Dermis lymphatic vessel endothelial cell (primary cell): ENCODE measurements at places on chromosomes 3 and 15. TPM values are rescaled to one million over a fixed set of nuclear protein-coding genes. Genes with fewer than 3 reads are reported as not detected.

Gene ATP13A4
- total RNA-seq = under 0.01 and 0.09 TPM in 2 replicates

Gene C15orf39
- 4.1 and 8.0 TPM in 2 replicates for total RNA-seq

Gene PRSS50
- not detected in 2 replicates for total RNA-seq

Gene LIPC
- 0.33 and 1.1 TPM in 2 replicates for total RNA-seq

Gene BBX
- 33.4 and 47.6 TPM in 2 replicates for total RNA-seq

Gene NEIL1
- 11.9 and 12.5 TPM in 2 replicates for total RNA-seq

Gene DUOX1
- total RNA-seq = not detected in 2 replicates

Gene POTEB2
- total RNA-seq = not detected in 2 replicates

Gene STAC
- 0.22 and 0.52 TPM in 2 replicates for total RNA-seq

Gene IL12A
- total RNA-seq = 0.33 and 0.69 TPM in 2 replicates

Gene FES
- total RNA-seq = 41.3 and 47.0 TPM in 2 replicates

Gene XCR1
- not detected in 2 replicates for total RNA-seq

Gene CHRNA3
- not detected in 2 replicates for total RNA-seq

Gene RARRES1
- total RNA-seq = 0.98 and 2.3 TPM in 2 replicates

Gene SKOR1
- 0.09 and 0.11 TPM in 2 replicates for total RNA-seq

Gene TRIP4
- total RNA-seq = 11.4 and 12.9 TPM in 2 replicates

Gene CPNE9
- total RNA-seq = not detected in 2 replicates

Gene RTP1
- total RNA-seq = not detected in 2 replicates

Gene MUSTN1
- 0.11 TPM in 1 of 2 replicates, not detected in the other for total RNA-seq

Gene TERC
- 47.0 and 112 TPM in 2 replicates for total RNA-seq

Gene PSMD2
- total RNA-seq = 331 and 355 TPM in 2 replicates

Gene OIP5
- 1.4 TPM in 2 replicates for total RNA-seq

Gene NSUN3
- 18.0 and 20.9 TPM in 2 replicates for total RNA-seq

Gene DLEC1
- not detected in 2 replicates for total RNA-seq

Gene PEX5L
- total RNA-seq = not detected in 2 replicates

Gene CHDH
- total RNA-seq = under 0.01 and 0.11 TPM in 2 replicates

Gene GOLGA8J
- 0.17 TPM in 1 of 2 replicates, not detected in the other for total RNA-seq

Gene PLA1A
- total RNA-seq = 2.8 and 7.3 TPM in 2 replicates

Gene SLC35A5
- total RNA-seq = 35.2 and 35.5 TPM in 2 replicates

Gene A4GNT
- not detected in 2 replicates for total RNA-seq

Gene TTLL13
- total RNA-seq = not detected in 2 replicates
